Gastroesophageal sphincter (tissue), 4 donors: ENCODE measurements at places on chromosomes 5 and 9. TPM values are rescaled to one million over a fixed set of nuclear protein-coding genes. Genes with fewer than 3 reads are reported as not detected.

GRCh38 chr9:5561828-5562488, 51.6 kb downstream of the PDCD1LG2 start:
- ATAC-seq, result no peak

GRCh38 chr9:81037889-81038288, 651.5 kb downstream of the TLE1 start:
- no peak for ATAC-seq

DNA sequence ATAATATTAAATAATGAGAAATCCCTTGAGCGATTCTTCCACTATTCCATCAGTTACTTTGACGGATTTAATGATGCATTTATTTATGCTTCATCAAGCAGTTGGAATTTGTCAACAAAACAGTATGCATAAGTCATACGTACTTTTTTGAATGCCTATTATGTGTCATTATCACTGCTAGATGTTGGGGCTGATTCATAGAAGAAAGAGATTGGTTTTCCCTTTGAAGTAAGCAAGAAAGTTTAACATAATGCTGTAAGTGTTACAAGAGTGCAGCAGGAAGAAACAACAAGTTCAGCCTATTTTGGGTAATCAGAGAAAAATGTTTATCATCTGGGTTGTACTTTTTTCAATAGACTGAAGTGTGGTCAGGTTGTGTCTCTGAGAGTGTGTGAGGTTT, 121.2 kb upstream of the RANBP3L start:
- no peak for ATAC-seq

FBXO10 gene
- 9.1 TPM for total RNA-seq

- ATAC-seq, result no peak
These were observed 85.5 kb upstream of the PPP1R26 start for GRCh38 chr9:135394131-135394530.

PDCD1LG2 gene
- 4.6 TPM for total RNA-seq

CCDC152 gene
- total RNA-seq, result 1.2 TPM

ZNF474 gene
- total RNA-seq, result 1.2 TPM

- ATAC-seq, result no peak
These were observed 36.7 kb upstream of the ZCCHC7 start for GRCh38 chr9:37083654-37084053.

EQTN gene
- total RNA-seq, result not detected
